Heart left ventricle (tissue), 16 donors: ENCODE measurements at places on chromosomes 16 and 17. TPM values are rescaled to one million over a fixed set of nuclear protein-coding genes. Genes with fewer than 3 reads are reported as not detected.
A peak's percentile ranks its signal among the peaks of the same experiment; 100 is the strongest.

- peak overlapping the region; percentile 56 for H3K4me3 ChIP-seq
- DNase-seq, result peak; percentile 61
- H3K36me3 ChIP-seq, result peaks cover 31% of the 10 kb centered on the region
- H3K27ac ChIP-seq, result no peak overlapping the region
- H3K27me3 ChIP-seq, result no peaks in the 10 kb centered on the region
These were observed 1.4 kb downstream of the HAGHL start for GRCh38 chr16:728131-728889.

GRCh38 chr16:81280393-81280792 is 34.4 kb upstream of the GAN start:
- H3K4me3 ChIP-seq, result no peak overlapping the region
- no peaks in the 10 kb centered on the region for H3K27me3 ChIP-seq
- no peak for DNase-seq
- H3K36me3 ChIP-seq, result no peaks in the 10 kb centered on the region
- H3K27ac ChIP-seq, result no peak overlapping the region

DNA sequence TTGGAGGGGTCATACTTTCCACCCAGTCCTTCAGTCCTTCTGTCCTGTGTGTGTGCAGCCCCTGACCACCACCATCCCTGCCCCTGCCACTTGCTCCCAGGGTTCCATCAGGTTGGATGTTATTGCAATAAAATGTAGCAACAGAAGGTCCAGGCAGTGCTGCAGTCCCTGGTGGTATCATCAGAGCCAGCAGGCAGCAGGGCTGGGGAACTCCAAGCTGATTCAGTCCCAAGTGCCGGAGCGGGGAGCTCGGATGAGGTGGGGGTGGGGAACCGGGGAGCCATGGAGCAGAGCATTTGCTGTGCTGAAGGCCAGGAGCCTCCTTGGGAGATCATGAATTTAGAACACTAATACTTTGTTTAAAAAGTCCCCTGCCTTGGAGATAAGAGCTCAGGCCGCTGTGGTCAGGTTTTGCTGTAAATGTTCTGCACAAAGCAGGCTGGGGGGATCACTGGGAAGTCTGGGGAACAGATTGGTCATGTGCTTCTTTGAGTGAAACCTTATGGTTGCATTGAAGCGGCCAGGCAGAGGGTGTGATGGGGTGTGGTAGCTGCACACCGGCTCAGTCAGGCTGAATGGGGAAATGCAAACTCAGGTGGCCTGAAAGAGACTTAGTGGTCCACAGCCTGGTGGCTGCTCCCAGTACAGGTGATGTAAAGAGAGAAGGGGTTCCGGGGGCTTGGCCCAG is 225.9 kb downstream of the SEC14L1 start:
- no peaks in the 10 kb centered on the region for H3K27me3 ChIP-seq
- H3K4me3 ChIP-seq, result no peak overlapping the region
- H3K36me3 ChIP-seq, result no peaks in the 10 kb centered on the region
- peak overlapping the region; percentile 74 for H3K27ac ChIP-seq

DNA sequence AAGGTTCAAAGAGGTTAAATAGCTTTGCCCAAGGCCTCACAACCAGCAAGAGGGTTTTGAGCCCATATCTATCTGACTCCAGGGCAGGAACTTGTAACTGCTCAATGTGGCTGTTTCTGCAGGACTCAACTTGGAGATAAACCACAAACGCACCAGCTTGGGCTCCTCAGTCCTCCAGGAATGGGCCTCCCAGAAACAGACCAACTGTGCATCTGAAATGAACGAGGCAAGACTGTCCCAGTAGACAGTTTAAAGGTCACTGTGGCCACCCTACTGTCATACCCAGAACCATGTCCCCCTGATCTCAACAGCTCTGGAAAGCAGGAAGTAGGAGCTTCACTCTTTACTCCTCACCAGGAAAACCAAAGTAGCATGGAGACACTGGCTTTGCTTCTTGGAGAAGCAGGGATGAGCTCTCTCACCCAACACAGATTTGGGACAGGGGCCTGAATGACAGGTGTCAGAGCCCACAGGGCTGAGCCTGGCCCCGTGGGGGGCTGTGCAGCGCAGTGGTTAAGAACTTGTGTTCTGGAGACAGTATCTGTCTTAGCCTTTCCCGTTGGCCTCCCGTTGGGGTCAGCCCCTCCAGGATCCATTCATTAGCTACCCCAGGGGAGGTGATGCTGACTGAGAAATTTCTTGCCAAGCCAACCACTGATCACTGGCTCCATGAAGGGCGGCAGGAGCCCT is 2.3 kb upstream of the CALB2 start:
- H3K4me3 ChIP-seq, result no peak overlapping the region
- H3K4me1 ChIP-seq, result no peaks in the 10 kb centered on the region
- DNase-seq, result no peak
- H3K27ac ChIP-seq, result no peak overlapping the region

GRCh38 chr17:16814439-16814838 is 124.4 kb downstream of the CCDC144A start:
- no peak overlapping the region for H3K27ac ChIP-seq
- no peak for DNase-seq
- H3K36me3 ChIP-seq, result no peaks in the 10 kb centered on the region
- no peaks in the 10 kb centered on the region for H3K27me3 ChIP-seq
- H3K4me1 ChIP-seq, result no peaks in the 10 kb centered on the region

- H3K4me3 ChIP-seq, result no peak overlapping the region
- H3K27me3 ChIP-seq, result no peaks in the 10 kb centered on the region
- peak; percentile 67 for DNase-seq
- H3K36me3 ChIP-seq, result no peaks in the 10 kb centered on the region
- no peaks in the 10 kb centered on the region for H3K4me1 ChIP-seq
These were observed 123.6 kb downstream of the OR1D5 start for GRCh38 chr17:2939714-2940351.

DNA sequence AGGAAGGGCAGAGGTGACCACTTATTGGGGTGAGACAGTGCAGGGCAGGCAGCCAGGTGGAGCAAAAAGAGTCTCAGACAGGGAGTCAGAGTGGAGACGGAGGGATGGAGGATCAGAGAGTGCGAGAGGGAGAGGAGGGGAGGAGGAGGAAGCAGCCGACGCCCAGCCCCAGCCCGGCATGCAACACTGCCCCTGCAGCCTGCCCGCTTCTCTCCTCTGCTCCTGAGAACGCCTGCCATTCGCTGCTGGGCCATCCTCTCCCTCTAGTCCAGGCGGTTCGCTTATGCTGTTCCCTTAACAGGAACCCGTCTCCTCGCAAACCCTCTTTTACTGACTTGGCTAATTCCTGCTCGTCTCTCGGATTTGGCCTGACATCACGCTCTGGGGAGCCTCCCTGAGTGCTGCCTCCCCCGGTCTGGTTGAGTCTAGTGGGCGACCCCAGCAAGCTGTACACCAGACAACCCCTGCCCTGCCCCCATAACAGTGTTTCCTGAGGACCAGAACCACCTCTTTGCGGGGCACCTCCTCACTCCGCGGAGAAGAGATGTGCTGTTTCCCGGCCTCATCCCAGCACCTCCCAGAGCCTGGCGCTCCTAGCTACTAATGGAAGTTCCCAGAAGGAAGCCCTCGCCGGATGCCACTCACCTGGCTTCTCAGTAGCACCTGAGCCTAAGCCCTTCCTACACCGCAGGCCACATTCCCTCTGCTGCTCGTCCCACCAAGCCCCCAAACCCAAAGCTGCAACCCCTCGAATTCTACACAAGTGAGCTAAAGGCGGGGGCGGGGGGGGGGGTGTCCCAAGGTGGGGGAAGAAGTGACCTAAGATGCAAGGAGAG is 61.2 kb upstream of the CCL1 start:
- no peaks in the 10 kb centered on the region for H3K4me1 ChIP-seq
- no peaks in the 10 kb centered on the region for H3K36me3 ChIP-seq
- no peak overlapping the region for H3K27ac ChIP-seq
- H3K27me3 ChIP-seq, result peaks cover 46% of the 10 kb centered on the region
- H3K4me3 ChIP-seq, result no peak overlapping the region

Gene KRT23
- not detected for total RNA-seq

Gene TBC1D3C
- total RNA-seq, result not detected
